ENCODE measurements at places on chromosomes 6 and 20. TPM values are rescaled to one million over a fixed set of nuclear protein-coding genes. Genes with fewer than 3 reads are reported as not detected.

Gene RGS19
- total RNA-seq, result 35.6 TPM

Gene THBD
- total RNA-seq, result 0.29 TPM

Gene HCK
- total RNA-seq, result 1.0 TPM

Gene ESF1
- total RNA-seq, result 13.5 TPM

Gene TGM3
- not detected for total RNA-seq

Gene GRM1
- not detected for total RNA-seq

Gene EDN3
- total RNA-seq, result 0.93 TPM

Gene CITED2
- total RNA-seq, result 118 TPM

Gene PAX1
- not detected for total RNA-seq

Gene SAPCD1
- total RNA-seq, result 3.7 TPM

Gene CRISP3
- not detected for total RNA-seq

Gene OR12D3
- not detected for total RNA-seq

Gene KHDC1L
- total RNA-seq, result not detected

Gene HLA-DOA
- total RNA-seq, result 0.69 TPM

Gene KDM1B
- total RNA-seq, result 12.3 TPM

Gene EYS
- total RNA-seq, result not detected

Gene ASXL1
- 126 TPM for total RNA-seq

Gene LY6G6F
- total RNA-seq, result not detected

Gene CLIC5
- 17.6 TPM for total RNA-seq

Gene LRP11
- 5.6 TPM for total RNA-seq

Gene TMEM217
- total RNA-seq, result 1.4 TPM

Gene TTK
- total RNA-seq, result 0.87 TPM

Gene DNMT3B
- total RNA-seq, result 0.47 TPM

Gene BPI
- total RNA-seq, result not detected
